ENCODE measurements at places on chromosomes 4 and X.

GRCh38 chr4:61500883-61501282 is 300.8 kb downstream of the ADGRL3 start:
- no peak for DNase-seq

- no peak for DNase-seq
Observed at GRCh38 chr4:77001907-77002306, 52.4 kb downstream of the SEPTIN11 start.

GRCh38 chr4:71355045-71355444 is 16.2 kb downstream of the SLC4A4 start:
- no peak for DNase-seq

DNA sequence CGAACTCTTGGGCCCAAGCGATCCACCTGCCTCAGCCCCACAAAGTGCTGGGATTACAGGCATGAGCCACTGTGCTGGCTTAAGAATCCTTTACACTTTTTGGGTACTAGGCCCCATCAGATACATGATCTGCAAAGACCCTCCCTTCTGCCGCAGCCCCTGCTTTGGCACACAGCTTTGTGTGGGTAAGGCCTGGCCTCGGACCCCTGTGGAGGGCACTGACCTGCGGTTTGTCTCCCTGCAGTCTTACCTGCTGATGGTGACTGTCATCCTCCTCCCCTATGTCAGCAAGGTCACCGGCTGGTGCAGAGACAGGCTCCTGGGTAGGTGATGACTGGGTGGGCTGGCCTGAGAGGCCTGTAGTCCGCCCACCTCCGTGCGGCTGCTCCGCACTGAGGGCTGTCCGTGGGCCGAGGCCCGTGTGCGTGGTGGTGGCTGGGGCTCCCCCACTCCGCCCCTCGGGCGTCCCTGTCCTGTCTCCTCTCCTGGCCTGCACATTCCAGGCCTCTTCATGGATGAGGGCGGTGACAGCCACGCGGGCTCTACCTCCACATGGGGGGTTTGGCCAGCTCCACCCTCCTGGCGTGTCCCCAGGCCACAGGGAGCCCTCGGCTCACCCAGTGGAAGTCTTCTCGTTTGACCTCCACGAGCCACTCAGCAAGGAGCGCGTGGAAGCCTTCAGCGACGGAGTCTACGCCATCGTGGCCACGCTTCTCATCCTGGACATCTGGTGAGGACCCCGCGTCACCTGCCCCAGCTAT is 18.0 kb downstream of the DGKQ start:
- DNase-seq, result no peak

GRCh38 chrX:50812995-50813842 is 775 bp downstream of the SHROOM4 start:
- no peak for DNase-seq

- DNase-seq, result no peak
Observed at GRCh38 chr4:2900741-2901140, 57.1 kb downstream of the ADD1 start.

Data from PC-9 (cell line).